Activated CD4-positive, alpha-beta T cell treated with anti-CD3 and anti-CD28 coated beads, Interleukin-2, amount 50 U/mL, for 4 hours (primary cell): ENCODE measurements at places on chromosomes 3 and 15.

DNA sequence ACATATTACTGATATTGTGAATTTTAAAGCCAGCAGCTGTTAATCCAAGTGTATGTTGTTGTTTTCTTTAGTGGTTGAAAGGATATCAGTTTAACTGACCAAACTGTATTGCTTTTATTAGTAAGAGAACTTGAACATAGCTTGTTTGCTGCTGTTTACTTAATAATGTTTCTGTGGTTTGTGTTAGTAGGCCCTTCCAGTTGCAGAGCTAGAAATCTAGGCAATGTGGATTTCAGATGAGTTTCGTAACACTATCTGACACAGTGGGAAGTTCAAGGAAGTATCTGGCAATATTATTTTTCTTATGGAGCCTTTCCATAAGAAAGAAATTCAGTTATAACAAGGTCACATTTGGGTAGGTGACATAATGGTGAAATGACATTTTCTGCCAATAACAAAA is 18.5 kb downstream of the ZNF609 start:
- no peak for DNase-seq

- DNase-seq, result no peak
Measured at GRCh38 chr3:183529717-183530116, 25.8 kb downstream of the KLHL6 start.

- DNase-seq, result no peak
Measured at GRCh38 chr3:7734456-7734855, 767.2 kb upstream of the LMCD1 start.

GRCh38 chr15:39320886-39321285 is 260.0 kb upstream of the THBS1 start:
- no peak for DNase-seq

- no peak for DNase-seq
Measured at GRCh38 chr3:85796140-85796539, 837.4 kb downstream of the CADM2 start.

- DNase-seq, result no peak
Measured at GRCh38 chr3:150447631-150448465, 39.8 kb downstream of the TSC22D2 start.

- no peak for DNase-seq
Measured at GRCh38 chr3:36558961-36559360, 178.7 kb downstream of the STAC start.

- DNase-seq, result no peak
Measured at GRCh38 chr3:149969110-149969939, 1.4 kb downstream of the PFN2 start.

- DNase-seq, result no peak
Measured at GRCh38 chr15:38826880-38827279, 262.3 kb upstream of the RASGRP1 start.

GRCh38 chr3:121809249-121809648 is 25.6 kb downstream of the IQCB1 start:
- no peak for DNase-seq

DNA sequence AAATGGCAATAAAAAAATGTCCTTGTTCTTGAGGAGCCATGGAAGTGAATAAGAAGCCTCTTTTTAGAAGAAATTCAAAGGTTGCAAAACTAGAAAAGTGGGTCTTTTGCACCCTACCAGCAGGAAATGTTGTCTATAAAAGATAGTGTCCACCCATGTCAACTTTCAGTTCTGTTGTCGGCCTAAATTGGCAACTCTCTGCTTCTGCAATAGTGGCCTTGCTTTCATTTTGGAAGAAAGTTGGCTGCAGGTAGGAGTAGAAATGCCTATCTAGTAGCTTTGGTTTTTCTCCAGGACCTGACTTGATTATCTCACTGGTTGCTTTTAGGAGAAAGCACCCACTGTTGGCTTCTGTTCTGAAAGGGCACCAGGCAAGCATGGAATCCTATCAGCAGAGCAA is 85.4 kb downstream of the TMEM108 start:
- DNase-seq, result no peak

GRCh38 chr3:139044366-139045210 is at the start of gene PRR23C:
PRR23C (minus strand) TSS chr3:139044892; CDS start chr3:139044620, 272 bp downstream.
- DNase-seq, result no peak

- no peak for DNase-seq
Measured at GRCh38 chr3:17518189-17519059, 224.0 kb downstream of the TBC1D5 start.

DNA sequence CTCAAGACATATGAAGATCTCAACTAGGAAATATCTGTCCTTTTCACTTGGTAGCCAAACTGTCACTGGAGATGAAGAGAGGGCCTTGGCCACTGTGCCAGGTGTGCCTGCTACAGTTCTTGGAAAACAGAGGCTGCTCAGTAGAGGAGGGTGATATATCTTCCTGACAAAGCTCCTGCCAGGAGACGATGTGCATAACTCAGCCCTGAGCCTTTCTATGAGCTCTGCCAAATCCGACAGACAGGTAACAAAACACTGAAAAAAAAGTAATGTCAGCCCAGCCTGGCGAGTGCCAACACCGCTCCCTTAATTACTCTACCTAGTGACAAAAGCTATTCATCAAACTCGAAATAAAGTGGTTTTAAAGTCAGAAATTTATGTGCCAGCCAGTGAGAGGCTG is 123.2 kb downstream of the MFSD1 start:
- DNase-seq, result no peak

DNA sequence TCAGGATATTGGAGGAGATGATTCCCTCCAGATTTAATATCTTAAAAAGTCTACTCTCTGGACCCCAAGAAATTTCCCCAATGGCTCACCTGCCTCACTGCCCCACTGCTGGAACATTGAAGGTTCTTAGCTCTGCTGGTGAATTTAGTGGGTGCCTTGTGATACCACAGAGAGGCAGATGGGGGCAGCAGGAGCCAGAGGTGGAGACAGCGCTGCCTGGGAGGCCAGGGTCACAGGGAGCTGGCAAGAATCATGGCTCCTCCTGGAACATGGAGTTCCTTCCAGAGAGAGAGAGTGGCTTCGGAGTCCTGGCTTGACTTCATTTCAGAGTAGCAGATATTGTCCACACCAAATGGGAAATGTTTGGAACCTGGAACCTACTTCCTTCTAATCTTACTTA is 263.5 kb upstream of the CFAP20DC start:
- peak; percentile 12 for DNase-seq

GRCh38 chr3:177410730-177411129 is 213.4 kb upstream of the TBL1XR1 start:
- no peak for DNase-seq

GRCh38 chr3:20511863-20512505 is 326.0 kb upstream of the SGO1 start:
- no peak for DNase-seq

DNA sequence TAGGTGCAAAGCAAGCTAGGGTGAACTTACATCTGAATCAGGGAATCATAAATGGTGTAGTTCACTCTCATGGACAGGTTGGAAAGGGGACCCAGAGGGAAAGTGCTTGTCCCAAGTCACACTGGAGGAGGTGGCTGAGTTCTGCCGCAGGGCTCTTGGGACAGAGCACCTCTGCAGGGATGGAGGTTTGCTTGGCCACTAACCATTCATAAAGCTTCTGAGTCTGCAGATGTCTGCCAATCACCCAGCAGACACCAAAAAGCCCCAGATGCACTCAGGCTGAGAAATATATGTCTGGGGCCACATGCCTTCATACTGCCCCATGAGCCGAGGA is 17.9 kb upstream of the RTP2 start:
- DNase-seq, result no peak

DNA sequence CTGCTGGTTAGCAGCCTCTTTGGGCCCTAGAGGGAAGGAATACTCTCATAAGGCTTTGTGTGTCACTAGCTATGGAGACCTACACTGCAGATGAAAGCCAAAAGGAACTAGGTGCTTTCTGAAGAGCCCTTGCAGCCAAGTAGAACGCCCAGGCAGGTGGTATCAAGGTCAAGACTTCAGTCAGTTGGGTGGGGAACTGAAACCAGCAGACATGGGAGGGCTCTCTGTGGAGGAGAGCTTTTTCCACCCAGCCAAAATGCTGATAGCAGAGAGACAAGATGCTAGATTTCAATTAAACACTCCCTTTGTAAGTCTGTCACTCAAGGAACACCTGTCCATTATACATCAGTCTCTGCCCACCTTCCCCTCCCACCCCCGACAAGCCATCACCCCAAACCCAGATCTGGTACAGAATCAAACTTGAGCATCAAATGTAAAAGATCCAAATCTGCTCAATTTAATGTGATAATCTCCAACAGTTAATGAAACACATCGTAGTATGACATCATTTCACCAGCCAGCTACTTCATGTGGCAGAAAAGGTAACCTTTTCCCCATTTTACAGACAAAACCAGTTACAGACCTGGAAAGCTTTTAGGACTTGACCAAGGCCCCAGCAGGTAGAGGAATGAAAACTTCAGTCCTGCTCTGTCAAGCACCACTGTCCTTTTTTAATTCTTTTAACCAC is 14.6 kb downstream of the MRPS25 start:
- DNase-seq, result no peak

GRCh38 chr3:186998937-186999368 is 68.6 kb downstream of the ST6GAL1 start:
- DNase-seq, result no peak

- no peak for DNase-seq
Measured at GRCh38 chr3:32733631-32734229, 48.7 kb downstream of the CNOT10 start.

DNA sequence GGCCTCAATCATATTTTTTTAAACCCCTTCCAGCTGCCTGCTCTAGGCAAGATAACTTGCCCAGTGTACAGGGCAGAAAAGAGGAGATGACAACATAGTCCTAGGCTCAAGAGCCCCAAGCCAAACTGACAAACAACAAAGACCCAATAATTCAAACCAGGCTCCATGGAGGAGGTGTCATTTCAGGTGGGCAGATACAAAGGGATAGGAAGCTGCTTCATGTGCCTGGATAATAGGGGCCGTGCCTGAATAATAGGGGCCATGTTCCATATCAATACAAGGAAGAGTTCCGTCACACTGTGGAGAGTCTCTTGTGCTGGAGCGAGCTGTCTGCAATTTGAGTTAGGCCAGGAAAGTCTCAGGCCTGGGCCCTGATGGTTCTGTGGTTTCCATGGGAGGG is 35.4 kb upstream of the TRIM71 start:
- no peak for DNase-seq

- DNase-seq, result no peak
Measured at GRCh38 chr3:37138816-37139215, 35.6 kb downstream of the LRRFIP2 start.

- DNase-seq, result no peak
Measured at GRCh38 chr3:194079702-194080172, 56.2 kb upstream of the HES1 start.

DNA sequence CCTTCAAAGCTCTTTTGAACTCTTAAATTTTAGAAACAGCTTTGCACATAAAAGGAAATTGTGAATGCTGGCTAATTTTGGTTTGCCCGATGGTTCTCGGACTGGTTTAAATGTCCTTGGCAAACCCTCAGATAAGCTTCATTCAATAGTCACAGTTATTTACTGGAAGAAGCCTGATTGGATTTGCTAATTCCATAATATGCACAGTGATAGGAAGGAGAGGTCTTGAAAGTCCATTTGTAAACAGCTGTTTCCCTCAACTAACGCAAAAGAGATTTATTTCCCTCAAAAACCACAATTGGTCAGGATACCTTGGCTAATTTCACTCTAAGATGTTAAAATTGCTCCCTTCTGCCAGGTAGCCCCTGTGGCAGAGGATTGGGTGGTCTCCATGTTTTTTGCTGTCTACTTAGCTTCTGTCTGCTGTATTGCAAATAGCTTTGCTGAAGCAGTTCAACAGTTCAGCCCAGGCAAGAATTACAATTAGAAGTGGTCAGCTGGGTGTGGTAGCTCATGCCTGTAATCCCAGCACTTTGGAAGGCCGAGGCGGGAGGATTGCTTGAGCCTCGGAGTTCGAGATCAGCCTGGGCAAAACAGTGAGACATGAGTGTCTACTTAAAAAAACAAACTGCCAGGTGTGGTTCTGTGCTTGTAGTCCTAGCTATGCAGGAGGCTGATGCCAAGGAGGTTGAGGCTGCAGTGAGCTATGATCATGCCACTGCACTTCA is 30.6 kb upstream of the PROK2 start:
- no peak for DNase-seq

- no peak for DNase-seq
Measured at GRCh38 chr3:52082951-52083350, 26.6 kb upstream of the DUSP7 start.

- DNase-seq, result no peak
Measured at GRCh38 chr3:149623824-149624223, 34.0 kb downstream of the WWTR1 start.

DNA sequence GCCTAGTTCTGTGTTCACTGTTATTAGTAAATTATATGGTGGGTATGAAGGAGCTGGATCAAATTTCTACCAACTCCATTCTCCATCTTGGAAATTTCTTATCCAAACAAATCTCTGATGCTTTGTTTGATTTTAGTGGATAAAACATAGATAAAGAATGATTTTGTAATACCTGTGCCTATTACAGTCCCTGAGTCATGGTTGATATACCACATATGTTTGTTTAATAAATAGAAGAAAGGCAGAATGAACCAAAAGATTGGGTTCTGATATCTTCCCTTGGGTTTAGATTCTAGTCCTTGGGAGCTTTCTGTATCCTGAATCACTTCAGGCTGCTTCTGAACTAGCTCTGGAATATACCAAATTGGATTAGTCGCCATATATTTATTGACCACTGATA is 203.6 kb downstream of the PDCD6IP start:
- DNase-seq, result no peak

GRCh38 chr15:92884436-92885223 is 15.5 kb upstream of the CHD2 start:
- DNase-seq, result no peak

- no peak for DNase-seq
Measured at GRCh38 chr15:90240856-90241255, 6.8 kb downstream of the GDPGP1 start.

- DNase-seq, result no peak
Measured at GRCh38 chr15:22891426-22892210, 53.2 kb downstream of the NIPA2 start.

GRCh38 chr3:107269136-107269535 is 108.1 kb upstream of the CCDC54 start:
- no peak for DNase-seq

DNA sequence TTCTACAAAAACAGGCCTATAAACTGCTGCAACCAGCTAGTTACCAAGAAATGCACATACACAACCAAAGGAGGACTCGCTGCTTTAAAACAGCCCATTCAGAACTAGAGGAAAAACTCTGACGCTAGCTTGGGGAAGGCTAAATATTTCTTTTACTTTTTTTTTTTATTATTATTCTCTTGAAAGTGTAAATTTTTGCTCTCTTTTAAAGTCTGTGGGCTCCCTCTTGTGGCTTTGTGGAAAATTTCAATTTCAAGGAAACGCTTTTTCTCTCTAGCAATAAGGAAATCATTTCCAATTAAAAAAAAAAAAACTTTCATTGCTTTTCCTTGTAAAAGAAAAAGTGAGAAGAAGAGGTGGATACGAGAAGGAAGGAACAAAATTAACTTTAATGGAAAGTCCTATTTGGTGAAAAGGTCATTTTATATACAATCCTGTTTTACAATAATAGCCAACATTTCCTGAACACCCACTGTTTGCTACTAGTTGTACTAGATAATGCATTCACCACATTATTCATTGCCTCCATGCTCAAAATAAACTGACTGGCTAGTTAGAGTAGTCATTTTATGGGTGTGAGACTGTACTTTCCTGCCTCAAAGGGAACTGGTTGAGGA is 51.2 kb upstream of the SAMMSON start:
- DNase-seq, result no peak

GRCh38 chr3:99410789-99411311 is 227.5 kb upstream of the COL8A1 start:
- no peak for DNase-seq

- no peak for DNase-seq
Measured at GRCh38 chr3:59082106-59082505, 32.3 kb upstream of the CFAP20DC start.
